Cardiac muscle cell (in vitro differentiated cells and primary cell): ENCODE measurements at places on chromosomes 3 and 15. TPM values are rescaled to one million over a fixed set of nuclear protein-coding genes. Genes with fewer than 3 reads are reported as not detected.

SNTN gene
- 0.24 TPM in 1 of 2 replicates, not detected in the other for total RNA-seq

CBLB gene
- total RNA-seq = 48.2 and 53.1 TPM in 2 replicates

DALRD3 gene
- total RNA-seq = 78.0 and 81.0 TPM in 2 replicates

IGSF11 gene
- 0.74 and 2.0 TPM in 2 replicates for total RNA-seq

NANOGP8 gene
- not detected in 2 replicates for total RNA-seq

NGRN gene
- 157 and 225 TPM in 2 replicates for total RNA-seq
